ENCODE measurements at places on chromosomes 11 and 22.

DNA sequence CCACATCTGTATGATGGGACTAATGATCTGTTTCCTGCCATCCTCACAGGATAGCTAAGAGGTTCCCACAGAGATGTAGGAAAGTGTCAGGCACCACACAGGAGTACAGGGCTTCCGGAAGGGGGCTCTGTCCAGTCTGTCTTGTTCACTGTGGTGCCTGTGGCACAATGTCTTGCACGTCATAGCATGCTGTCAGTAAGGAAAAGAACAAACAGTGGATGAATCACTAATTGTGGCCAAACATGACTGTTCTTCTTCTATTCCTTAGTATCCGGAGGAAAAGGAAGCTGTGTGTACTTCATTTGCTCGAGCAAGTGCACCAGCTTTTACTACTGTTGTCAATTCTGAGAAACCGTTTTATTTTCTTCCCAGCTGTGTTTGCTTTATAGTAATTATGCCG lies 73.4 kb upstream of the YWHAH start:
- DNase-seq, result no peak

DNA sequence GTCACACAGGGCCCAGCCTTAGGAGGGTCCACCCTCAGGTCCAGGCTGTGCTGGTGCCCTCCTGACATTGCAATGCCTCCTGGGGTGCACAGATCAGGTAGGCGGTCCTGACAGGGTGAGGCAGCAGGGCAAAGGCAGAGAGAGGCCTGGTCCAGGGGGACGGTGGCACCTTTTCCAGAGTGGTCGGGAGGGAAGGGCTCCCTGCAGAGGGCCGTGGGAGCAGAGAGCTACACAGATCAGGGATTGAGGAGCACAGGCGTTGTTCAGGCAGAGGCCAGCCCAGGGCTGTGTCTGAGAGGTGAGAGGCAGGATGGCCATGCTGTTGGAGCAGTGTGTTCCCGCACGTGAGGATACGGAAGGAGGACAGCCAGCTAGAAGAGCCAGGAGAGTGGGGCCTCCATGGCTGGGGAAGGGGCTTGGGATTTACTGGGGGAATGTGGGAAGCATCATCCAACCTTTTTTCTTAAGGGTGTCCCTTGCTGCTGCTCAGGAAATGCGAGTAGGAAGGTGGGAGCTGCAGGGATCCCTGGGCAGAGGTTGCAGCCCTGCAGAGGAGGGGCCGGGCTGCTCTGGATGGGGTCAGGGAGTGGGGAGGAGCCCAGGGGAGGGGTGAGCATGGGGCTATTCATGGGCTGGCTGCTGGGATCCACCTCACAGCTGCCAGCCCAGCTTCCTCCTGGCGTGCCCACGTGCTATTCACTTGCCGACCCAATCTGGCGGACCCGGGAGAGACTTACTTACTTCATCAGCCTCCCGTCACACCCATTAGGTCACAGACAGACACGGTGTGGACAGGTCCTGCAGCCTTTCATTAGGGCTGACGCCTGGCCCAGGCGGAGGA lies 1516.4 kb downstream of the TBC1D22A start:
- DNase-seq, result no peak

DNA sequence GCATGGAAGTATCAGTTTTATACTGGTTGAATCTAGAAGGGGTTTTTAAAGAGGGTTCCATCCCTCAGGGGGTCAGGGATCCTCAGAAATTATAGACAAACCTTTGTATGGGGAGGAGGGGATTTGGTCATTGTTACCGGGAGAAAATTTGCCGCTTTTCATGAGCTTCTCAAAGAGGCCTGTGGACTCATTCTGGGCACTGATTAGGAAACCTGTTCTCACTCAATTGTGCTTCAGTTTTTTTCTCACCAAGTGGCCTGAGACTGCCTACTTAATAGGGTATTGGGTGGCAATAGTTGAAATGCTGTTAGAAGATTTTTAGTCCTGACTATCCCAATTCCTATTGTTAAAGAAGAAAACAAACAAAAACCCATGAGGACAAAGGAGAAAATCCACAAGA lies 14.0 kb downstream of the MPEG1 start:
- DNase-seq, result no peak

DNA sequence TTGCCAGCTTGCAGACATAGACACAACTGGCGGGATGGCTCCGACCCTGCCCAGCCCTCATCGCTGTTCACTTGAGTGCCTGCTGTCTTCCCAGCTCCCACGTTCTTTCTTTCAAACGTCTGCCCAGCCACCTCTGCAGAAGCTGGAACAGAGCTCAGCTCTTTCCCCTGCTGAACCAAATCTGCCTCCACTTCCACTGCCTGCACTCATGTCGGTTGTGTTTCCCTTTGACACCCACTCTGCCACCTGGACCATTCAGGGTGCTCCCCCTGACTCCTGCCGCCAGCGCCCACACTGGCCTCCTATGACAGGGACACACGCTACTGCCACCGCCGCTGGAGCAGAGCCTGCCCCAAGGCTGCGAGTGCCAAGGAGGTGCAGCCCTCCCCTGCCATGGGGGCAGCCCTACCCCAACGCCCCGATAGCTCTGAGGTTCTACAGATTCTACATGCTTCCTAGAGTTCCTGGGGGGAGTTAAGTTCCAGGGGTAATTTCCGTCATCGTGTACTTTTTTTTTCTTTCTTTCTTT lies 37.9 kb downstream of the TST start:
- DNase-seq, result no peak

- DNase-seq, result peak; percentile 78
Observed at GRCh38 chr11:16404781-16405285, 48.5 kb upstream of the SOX6 start.

DNA sequence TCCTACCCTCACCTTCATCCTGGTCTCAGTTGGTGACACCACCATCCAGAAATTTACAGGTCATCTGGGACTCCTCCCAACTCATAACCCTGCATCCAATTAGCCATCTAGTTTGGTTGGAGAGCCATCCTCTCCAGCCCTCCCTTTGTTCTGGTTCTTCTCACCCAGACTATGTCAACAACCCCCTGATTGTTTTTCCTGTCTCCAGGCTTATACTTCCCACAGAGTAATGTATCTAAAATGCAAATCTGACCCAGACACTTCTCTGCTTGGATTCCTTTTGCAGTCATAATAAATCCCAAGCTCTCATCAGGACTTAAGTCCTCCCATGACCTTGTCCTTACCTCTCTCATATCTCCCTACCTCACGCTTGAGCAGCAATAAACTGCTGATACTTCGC lies 3.0 kb downstream of the TTC12 start:
- no peak for DNase-seq

- DNase-seq, result no peak
Observed at GRCh38 chr11:58919980-58920379, 19.3 kb upstream of the GLYATL1 start.

- DNase-seq, result no peak
Observed at GRCh38 chr11:57313788-57314135, 11.0 kb downstream of the TNKS1BP1 start.

- no peak for DNase-seq
Observed at GRCh38 chr11:60923326-60923725, 934 bp upstream of the TMEM132A start.

DNA sequence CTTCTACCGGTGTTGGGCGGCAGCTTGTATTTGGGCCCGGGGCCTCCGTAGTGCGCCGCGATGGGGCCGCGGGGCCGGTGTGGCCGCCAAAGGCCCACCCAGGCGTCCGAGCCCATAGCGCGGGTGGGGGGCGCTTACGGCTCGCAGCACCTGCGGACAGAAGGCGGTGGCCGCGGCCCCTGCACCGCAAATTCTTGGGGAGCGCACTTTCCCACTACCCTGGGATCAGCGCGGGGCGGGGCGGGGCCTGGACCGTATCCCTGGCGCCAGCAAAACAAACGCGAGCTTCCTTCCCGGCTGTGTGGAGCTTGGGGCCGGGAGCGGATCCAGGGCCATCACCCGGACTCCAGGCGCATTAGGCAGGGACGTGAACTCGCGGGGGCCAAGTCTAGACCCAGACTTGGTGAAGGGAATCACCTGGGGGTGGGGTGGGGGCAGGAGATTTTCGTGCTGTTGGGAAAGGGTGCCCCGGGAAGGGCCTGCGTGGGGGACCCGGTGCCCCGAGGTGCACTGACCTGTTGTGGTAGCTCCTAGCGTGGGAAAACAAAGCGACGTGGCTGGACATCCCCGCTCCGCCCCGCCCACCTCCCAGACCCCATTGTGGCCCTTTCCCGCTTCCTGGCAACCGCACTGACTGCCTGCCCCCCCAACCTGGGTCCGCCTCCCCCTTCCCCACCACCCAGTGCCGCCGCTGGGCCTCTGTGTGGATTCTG lies 2.3 kb upstream of the TYMP start:
- DNase-seq, result no peak

- no peak for DNase-seq
Observed at GRCh38 chr11:123640677-123641494, 13.5 kb downstream of the SCN3B start.

DNA sequence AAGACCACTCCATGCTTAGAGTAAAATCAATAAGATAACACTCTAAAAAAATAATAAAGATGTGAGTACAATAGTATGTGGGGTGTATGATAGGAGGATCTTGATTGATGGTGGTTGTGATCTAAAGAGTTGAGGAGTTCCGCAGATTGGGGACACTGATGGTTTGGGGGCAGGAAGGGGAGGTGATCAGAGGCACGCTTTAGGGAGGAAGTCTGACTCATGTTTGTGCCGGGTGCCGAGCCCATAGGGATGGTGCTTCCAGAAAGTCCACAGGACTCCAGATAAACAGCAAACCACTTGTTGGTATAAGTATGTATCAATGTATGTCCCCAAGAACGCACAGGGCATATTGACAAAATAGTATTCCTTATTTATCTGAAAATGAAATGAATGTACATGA lies 27.5 kb downstream of the LINC01488 start:
- no peak for DNase-seq

DNA sequence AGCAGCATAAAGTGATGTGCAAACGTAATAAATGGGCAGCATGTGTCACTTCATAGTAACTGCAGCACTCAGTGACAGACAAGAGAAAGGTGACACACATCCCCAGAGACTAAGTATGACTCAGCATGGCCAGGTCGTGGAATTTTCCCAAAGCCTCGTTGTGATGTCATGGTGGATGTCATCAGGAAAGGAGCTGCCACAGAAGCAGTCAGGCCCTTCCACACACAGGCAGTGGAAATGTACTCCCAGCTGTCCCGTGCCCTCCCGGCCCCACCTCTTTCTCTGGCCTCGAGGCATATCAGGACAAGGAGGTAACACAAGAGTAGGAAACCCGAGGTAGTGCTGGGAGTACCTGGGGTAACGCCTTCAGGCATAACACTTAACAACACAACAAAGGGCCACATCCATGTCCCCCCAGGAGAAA lies 8.1 kb downstream of the PC start:
- DNase-seq, result no peak

- no peak for DNase-seq
Observed at GRCh38 chr11:105070306-105070705, 25.2 kb upstream of the CARD16 start.

DNA sequence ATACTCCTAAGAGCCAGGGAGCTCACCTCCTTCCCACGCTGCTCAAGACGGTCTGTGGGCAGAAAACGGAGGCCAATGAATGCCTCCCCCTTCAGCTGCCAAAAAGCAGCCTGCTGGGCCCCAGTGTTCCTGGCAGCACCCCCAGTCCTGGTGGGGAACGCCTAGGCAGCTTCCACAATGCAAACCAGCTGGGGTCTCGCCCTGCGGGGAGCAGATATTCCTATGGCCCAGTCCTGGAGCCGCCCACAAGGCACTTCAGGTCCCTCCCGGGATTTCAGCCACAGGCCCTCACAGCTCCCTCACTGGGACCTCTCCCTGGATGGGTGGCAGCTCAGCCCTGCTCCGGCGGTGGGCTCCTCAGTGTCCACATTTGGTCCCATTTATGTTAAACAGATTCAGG lies 29.2 kb downstream of the A4GALT start:
- DNase-seq, result no peak

DNA sequence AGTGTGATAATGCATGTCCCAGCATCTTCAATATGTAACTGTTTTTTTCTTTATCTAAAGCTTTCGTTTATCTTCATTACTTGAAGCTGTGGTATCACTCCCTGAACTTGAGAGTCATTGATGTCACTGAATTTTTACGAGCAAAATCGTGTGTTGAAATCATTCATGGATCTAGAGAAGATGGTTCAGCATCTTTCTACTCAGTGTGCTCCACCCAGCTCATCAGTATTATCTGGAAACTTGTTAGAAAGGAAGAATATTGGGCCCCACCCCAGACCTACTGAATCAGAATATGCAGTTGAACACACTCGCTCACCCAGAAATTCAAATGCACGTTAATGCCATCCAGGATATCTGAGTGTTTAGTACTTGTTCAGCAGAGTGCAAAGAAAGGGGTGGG lies 8.3 kb downstream of the CDON start:
- no peak for DNase-seq

GRCh38 chr11:8288166-8288772 lies 24.6 kb upstream of the LMO1 start:
- no peak for DNase-seq

DNA sequence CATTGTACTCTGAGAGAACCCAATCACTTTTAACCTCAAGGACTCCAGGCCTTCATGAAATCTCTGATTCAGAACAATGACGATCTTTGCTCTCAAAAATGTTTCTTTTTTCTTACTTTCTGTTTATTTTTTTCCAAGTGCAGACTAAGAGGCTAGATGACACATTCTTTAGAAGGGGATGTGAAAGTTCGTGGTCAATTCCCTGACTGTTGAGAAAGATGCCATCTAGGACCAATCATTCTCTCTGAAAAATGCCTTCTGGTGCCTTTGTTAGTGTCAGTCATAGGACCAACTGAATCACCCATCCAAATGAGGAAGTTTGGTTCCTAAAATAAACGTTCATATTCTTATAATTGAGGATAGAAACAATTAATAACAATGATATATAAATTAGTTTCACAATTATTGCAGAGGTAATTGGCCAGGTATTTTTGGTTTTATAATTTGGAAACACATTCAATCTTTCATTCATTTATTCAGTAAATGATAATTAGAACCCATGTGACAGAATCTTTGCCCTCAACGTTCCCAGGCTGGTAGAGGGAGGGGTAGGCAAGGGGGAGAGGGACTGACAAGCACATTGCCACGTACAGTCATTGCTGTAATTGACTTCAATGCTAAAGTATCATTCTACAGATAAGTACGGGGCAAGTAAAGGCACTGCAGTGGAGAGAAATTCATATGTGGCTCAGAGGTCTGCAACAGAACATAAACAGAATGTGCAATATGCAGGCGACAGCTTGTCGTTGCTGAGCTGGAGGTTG lies 333.4 kb upstream of the MPPED2 start:
- DNase-seq, result no peak

- no peak for DNase-seq
Observed at GRCh38 chr11:62138630-62139425, 15.0 kb downstream of the INCENP start.

DNA sequence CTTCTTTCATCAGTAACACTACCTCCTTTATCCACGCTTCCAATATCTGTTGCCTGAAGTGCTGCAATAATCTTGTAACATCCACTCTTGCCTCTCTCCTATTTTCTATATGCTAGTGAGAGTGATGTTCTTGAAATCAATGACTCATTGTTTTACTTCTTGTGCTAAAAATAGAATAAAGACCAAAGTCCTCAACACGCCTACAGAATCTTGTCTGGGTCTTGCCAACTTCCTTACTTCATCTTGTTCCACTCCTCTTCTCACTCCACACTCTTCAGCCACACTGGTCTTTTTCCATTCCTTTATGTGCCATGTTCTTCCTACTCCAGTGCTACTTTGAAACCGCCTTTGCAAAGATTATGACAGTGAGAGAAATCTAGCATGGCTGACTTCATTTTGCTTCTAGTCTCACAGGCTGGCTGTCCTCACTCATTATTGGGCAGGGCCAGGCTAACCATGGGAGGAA lies 136.4 kb downstream of the CCDC81 start:
- no peak for DNase-seq

GRCh38 chr11:120057595-120058581 lies 80.0 kb downstream of the TRIM29 start:
- no peak for DNase-seq
